Thoracic aorta (tissue), 2 donors: ENCODE measurements at places on chromosomes 4 and X.

GRCh38 chr4:122764821-122765215 is 32.3 kb downstream of the BBS12 start:
- no peaks in the 10 kb centered on the region for H3K36me3 ChIP-seq
- DNase-seq = no peak
- no peaks in the 10 kb centered on the region for H3K27me3 ChIP-seq
- H3K4me1 ChIP-seq = peaks cover 13% of the 10 kb centered on the region
- H3K27ac ChIP-seq = peak overlapping the region; percentile 56

- no peak for DNase-seq
- no peak overlapping the region for H3K4me3 ChIP-seq
- H3K36me3 ChIP-seq = no peaks in the 10 kb centered on the region
- H3K27ac ChIP-seq = no peak overlapping the region
- no peaks in the 10 kb centered on the region for H3K27me3 ChIP-seq
- no peaks in the 10 kb centered on the region for H3K4me1 ChIP-seq
Measured at GRCh38 chr4:113499166-113499565, 262.4 kb downstream of the CAMK2D start.

DNA sequence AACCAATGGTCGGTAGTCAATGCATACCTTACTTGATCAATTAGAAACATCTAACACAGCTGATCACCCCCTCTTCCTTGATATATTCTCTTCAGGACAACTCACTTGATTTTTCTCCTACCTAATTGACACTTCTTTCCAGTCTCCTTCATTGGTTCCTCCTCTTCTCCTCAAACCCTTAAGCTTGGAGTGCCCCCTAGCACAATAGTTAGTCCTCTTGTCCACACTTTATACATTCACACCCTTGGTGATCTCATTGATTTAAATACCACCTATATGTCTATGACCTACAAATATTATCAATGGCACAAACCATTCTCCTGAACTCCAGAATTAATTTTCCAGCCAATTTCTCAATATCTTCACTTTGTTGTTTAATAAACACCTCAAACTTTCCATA is 724.0 kb downstream of the ADGRL3 start:
- no peaks in the 10 kb centered on the region for H3K4me1 ChIP-seq
- H3K27me3 ChIP-seq = no peaks in the 10 kb centered on the region
- no peak for DNase-seq
- H3K36me3 ChIP-seq = no peaks in the 10 kb centered on the region

DNA sequence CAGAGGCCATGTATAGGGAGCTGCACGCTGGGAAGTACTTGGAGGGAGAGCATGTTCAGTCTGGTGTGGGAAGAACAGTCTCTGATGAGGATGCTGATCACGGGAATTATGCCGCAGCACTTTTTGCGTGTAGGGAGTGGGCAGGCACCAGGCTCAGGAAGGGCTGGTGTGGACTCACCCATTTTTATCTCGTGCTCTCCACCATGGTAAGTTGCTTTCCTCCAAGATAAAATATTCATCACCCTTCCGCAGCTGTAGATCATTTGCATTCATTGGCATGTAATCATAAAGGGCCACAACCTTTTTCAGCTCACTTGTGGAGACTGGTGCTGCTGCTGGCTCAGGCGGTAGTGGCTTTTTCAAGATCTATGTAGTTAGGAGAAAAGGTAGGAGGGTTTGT is 11.8 kb upstream of the TIMM8A start:
- no peaks in the 10 kb centered on the region for H3K4me1 ChIP-seq
- H3K27me3 ChIP-seq = no peaks in the 10 kb centered on the region
- no peaks in the 10 kb centered on the region for H3K36me3 ChIP-seq
- H3K4me3 ChIP-seq = no peak overlapping the region

- no peaks in the 10 kb centered on the region for H3K4me1 ChIP-seq
- no peak for DNase-seq
- H3K36me3 ChIP-seq = no peaks in the 10 kb centered on the region
- H3K4me3 ChIP-seq = no peak overlapping the region
Measured at GRCh38 chrX:133888984-133889383, 96.4 kb downstream of the GPC3 start.

DNA sequence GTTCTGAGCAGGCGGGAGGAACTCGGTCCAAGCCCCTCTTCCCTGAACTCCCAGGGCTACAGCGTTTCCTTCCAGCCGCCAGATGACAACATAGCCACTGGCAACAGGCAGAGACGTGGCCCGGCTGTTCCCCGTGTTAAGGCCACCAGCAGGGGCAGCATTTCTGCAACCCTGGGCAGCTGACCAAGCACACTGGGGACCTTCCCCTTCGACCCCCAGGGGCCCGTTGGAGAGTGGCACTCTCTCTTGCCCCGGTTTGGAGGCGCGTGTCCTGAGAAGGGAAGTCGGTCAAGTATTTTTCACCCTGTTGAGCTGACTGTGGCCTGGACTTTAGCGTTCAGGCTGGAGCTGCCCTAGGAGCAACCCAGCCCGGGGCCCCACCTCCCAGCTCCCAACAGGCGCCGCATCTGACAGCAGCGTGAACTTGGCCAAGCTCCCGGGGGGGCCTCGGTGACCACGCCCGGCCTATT is 37.6 kb downstream of the ZBTB49 start:
- no peak overlapping the region for H3K4me3 ChIP-seq
- no peak overlapping the region for H3K27ac ChIP-seq
- no peaks in the 10 kb centered on the region for H3K4me1 ChIP-seq
- H3K36me3 ChIP-seq = no peaks in the 10 kb centered on the region
- H3K27me3 ChIP-seq = no peaks in the 10 kb centered on the region

DNA sequence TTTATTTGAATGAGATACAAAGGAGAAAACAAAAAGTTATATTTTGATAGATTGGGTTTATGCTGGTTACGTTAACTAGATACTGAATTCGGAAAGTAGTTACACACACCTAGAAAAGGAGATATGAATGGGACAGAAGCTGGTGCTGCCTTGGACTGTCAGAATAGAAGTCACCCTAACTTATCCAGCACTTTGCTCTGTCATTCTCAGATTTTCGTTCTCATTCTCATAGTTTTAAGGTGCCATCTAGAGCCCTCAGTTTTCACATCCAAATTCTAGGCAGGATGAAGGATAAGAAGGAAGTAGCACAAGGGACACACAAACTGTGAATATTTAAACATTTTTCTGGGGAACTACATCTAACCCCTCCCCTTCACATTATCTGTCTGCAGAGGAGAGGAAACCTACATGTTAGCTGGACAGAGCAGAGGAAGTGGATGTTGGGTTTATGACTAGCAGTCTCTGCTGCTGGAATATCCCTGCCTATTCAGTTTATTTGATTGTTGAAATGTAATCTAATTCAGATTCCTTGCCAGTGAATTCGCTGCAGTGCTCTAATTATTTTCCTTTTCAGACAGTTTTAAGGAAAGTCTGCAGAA is 521.9 kb downstream of the FAT4 start:
- no peaks in the 10 kb centered on the region for H3K27me3 ChIP-seq
- no peaks in the 10 kb centered on the region for H3K4me1 ChIP-seq
- no peak for DNase-seq
- no peak overlapping the region for H3K27ac ChIP-seq
- no peaks in the 10 kb centered on the region for H3K36me3 ChIP-seq

- no peak overlapping the region for H3K4me3 ChIP-seq
- no peak for DNase-seq
- H3K4me1 ChIP-seq = no peaks in the 10 kb centered on the region
- H3K27me3 ChIP-seq = no peaks in the 10 kb centered on the region
- H3K36me3 ChIP-seq = no peaks in the 10 kb centered on the region
Measured at GRCh38 chrX:30812326-30812725, 76.7 kb downstream of the TAB3 start.

DNA sequence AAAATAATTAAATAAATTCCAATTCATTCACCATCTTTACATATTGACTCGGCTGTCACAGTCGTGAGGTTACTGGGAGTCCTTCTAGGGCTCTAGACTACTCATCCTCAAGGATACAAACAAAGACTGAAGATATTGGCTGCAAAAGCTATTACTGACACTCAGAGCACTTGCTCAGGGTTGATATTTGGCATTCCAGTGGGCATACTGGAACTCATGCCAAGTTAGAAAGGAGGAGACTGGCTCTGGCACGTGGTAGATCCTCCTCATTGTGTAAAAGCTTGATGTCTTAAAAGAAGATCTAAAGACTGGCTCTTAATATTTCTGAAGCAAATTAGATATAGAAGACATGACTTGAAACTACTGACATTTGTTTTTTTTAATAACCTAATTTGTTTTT is 172.7 kb downstream of the GPM6A start:
- no peak overlapping the region for H3K4me3 ChIP-seq
- H3K27ac ChIP-seq = no peak overlapping the region
- H3K36me3 ChIP-seq = no peaks in the 10 kb centered on the region
- no peak for DNase-seq

GRCh38 chr4:186588503-186588902 is 33.1 kb upstream of the MTNR1A start:
- H3K27me3 ChIP-seq = no peaks in the 10 kb centered on the region
- peaks cover 13% of the 10 kb centered on the region for H3K36me3 ChIP-seq
- no peak overlapping the region for H3K27ac ChIP-seq
- no peak for DNase-seq

- peaks cover 12% of the 10 kb centered on the region for H3K4me1 ChIP-seq
- no peak overlapping the region for H3K4me3 ChIP-seq
- H3K27me3 ChIP-seq = no peaks in the 10 kb centered on the region
- no peak for DNase-seq
- H3K36me3 ChIP-seq = peaks cover 14% of the 10 kb centered on the region
- H3K27ac ChIP-seq = no peak overlapping the region
Measured at GRCh38 chr4:15063341-15063740, 61.1 kb downstream of the CPEB2 start.

DNA sequence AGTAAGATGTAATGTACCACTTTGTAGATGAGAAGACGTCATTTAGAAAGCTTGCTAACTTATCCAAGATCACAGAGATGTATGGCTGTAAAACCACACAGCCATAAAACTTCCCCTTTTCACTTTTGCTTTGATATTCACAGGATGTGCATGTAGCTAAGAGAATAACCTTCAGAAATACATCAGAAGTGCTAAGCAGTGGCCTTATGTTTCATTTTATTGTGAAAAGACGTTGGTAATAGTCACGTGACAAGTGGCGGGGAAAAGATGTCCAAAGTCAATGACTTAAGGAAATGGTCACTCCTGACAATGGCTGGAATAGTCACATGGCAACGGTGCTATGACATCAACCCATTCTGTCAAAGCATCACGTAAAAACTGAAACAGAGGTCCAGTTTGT is 12.9 kb upstream of the WDR17 start:
- no peak overlapping the region for H3K4me3 ChIP-seq
- H3K27ac ChIP-seq = no peak overlapping the region
- no peaks in the 10 kb centered on the region for H3K36me3 ChIP-seq
- no peaks in the 10 kb centered on the region for H3K27me3 ChIP-seq
- DNase-seq = no peak
- H3K4me1 ChIP-seq = no peaks in the 10 kb centered on the region

DNA sequence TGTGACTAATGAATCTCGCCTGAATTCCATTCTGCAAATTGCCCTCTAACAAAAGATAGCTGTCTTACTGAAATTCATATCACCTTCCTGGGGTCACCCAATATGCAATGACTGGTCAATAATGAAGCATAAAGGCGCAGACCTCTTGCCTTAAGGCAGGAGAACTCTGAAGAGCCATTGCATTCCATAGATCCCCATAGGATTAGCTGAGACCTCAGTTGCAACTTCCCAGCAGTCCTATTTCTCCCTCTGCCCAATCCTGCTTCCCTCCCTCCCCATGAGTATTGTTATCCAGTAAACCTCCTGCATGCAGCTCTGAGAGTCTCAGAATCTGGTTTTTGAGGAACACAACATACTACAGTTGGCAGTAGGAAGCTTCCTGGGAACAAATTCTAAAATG is 396.5 kb downstream of the DCAF12L2 start:
- no peak overlapping the region for H3K27ac ChIP-seq
- no peaks in the 10 kb centered on the region for H3K36me3 ChIP-seq
- no peak overlapping the region for H3K4me3 ChIP-seq
- DNase-seq = no peak
- no peaks in the 10 kb centered on the region for H3K4me1 ChIP-seq

GRCh38 chrX:45758319-45758718 is 557.6 kb upstream of the DIPK2B start:
- no peaks in the 10 kb centered on the region for H3K27me3 ChIP-seq
- peaks cover 3% of the 10 kb centered on the region for H3K4me1 ChIP-seq
- H3K36me3 ChIP-seq = no peaks in the 10 kb centered on the region
- H3K4me3 ChIP-seq = peak overlapping the region; percentile 29
